ENCODE measurements at places on chromosomes 16 and 17.

DNA sequence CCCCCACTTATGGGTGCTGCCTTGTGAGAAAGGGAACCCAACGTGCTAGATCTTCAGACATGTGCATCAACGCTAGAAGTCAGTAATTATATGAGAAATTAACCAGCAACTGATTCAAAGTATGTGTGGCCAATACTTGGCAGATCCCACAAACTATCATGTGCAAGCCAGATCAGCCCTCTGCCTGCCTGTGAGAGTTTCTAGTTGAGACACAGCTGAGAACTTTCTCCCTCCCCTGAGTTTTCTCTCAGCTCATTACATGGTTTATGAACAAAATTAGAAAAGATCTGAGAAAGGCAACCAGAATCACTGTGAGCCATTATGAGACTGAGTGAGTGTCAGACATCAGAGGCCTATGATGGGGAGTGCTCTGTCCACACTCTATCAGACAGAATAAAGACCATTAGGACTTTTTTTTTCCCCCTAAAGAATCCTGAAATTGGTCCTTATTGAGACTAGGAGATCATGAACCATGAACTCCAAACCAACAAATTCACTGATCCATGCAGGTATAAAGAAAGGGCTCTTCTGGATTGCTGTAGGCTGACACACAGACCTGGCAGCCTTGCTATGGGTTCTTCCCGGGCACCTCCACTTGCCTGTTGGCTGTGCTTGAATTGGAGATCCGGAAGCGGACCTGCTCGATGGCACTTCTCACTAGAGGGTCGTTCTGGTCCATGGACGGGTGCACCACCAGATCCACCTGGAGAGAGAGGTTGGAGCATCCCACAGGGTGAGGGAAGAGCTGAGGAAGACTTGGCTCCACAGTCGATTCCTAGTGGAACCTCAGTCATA, 51.5 kb downstream of the GTF3C1 start:
- no peak for DNase-seq

- DNase-seq, result peak; percentile 29
These were observed 13.0 kb upstream of the ZFP3 start for GRCh38 chr17:5065227-5065744.

GRCh38 chr16:31532896-31533295, 5.2 kb downstream of the AHSP start:
- no peak for DNase-seq

DNA sequence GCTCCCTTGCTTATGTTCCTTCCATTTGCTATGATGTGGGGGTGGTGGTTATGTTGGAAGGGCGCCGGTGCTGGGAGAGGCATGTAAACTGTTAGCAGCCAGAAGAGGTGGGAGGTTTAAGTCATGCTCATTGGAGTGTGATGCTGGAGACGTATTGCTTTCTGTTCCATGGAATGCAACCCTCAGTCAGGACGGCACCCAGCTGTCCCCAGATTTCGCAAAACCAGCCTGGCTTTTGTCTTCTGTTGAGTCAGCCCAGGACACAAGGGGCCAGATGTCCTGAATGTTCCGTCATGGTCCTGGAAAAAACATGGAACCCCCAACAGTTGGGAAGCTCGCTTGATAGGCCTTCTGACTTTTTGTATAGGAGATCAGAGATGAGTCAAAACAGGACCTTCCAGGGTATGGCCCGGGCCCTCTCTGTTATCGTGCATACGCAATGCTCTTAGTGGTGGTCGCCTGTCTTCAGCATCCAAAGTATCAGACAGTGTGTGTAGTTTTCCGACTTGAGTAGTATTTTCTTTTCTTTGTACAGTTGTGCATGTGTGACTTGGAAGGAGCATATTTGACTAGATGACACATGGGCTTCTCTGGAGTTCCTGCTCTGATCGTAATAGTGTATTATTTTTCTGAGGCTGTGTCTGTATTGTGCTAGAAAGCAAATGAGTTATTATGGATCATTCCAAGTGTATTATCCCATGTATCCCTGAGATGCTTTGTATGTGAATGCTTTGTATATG, 201.9 kb downstream of the SNX29 start:
- peak; percentile 82 for DNase-seq

- peak; percentile 70 for DNase-seq
These were observed 20.0 kb downstream of the TUBG1 start for GRCh38 chr17:42629411-42630009.

DNA sequence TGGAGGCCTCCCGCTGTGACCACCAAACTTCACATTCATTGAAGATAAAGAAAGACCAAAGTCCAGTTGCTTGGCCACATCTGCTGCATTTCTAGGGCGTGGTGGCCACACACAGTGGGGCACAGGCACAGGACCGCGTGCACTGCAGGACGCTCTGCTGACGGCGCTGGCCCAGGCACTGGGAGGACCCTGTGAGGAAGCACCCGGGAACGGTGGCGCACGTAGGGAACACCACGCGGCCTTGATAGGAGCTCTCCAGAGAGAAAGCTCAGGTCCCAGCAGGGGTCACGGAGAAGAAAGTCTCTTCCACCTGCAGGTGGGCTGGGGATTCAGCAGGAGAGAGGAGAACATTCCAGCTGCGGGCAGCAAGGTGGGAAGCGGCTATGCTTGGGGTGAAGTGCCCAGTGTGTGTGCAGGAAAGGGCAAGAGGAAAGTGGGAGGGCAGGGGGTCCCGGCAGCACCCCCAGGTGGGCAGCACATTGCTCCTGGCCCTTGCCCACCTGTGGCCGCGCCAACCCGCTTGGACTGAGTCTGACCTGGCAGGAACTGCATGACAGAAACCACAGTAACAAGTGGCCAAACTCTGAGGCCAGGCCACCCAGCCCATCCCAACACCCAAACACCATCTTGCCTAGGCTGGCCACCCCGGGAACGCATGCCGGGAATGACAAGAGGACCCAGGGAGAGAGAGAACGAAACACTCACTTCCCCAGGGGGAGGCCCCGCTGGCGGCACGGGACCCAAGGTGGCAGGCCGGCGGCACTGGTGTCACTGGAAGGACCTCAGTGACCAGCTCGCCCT, 32.8 kb downstream of the TBC1D16 start:
- DNase-seq, result no peak

DNA sequence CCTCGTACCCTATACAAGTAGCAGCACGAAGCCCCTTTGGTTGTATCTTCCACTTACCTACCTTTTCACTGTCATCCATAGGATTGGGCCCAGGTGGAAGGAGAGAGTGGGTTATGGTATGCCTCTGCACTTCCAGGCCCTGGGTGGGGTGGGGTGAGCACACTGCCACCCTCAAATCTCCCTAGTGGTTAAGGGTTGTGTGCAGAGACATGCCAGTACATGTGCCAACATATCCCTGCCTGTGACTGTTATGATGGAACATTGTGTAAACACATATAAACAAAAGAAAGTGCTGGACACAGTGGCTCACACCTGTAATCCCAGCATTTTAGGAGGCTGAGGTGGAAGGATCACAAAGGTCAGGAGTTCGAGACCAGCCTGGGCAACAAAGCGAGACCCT, 11.1 kb downstream of the HROB start:
- DNase-seq, result no peak

GRCh38 chr17:82675476-82676245, 22.8 kb downstream of the RAB40B start:
- DNase-seq, result no peak

DNA sequence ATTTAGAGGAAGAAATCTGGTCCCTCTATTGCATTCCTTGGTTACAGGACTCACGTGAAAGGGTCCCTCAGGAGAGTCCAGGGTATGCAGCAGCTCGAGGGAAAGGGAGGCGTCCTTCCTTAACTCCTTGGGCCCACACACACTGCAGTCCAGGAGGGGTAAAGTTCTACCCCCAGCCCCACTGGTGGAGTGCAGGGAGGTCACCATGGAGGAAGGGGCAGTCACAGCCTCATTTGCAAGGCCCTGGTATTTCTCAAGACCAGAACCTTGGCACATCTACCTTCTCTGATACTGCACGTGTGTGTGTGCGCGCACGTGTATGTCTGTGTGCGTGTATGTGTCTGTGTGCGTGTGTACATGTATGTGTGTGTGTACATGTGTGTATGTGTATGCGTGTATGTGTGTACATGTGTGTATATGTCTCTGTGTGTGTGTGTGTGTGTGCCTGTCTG, 11.1 kb downstream of the HIC1 start:
- peak; percentile 14 for DNase-seq

GRCh38 chr17:49213399-49213798, 2.9 kb downstream of the ABI3 start:
- no peak for DNase-seq

GRCh38 chr16:31093132-31093703, 1.4 kb downstream of the VKORC1 start:
- DNase-seq, result no peak

- DNase-seq, result peak; percentile 43
These were observed 89.1 kb upstream of the NOL11 start for GRCh38 chr17:67628580-67629013.

DNA sequence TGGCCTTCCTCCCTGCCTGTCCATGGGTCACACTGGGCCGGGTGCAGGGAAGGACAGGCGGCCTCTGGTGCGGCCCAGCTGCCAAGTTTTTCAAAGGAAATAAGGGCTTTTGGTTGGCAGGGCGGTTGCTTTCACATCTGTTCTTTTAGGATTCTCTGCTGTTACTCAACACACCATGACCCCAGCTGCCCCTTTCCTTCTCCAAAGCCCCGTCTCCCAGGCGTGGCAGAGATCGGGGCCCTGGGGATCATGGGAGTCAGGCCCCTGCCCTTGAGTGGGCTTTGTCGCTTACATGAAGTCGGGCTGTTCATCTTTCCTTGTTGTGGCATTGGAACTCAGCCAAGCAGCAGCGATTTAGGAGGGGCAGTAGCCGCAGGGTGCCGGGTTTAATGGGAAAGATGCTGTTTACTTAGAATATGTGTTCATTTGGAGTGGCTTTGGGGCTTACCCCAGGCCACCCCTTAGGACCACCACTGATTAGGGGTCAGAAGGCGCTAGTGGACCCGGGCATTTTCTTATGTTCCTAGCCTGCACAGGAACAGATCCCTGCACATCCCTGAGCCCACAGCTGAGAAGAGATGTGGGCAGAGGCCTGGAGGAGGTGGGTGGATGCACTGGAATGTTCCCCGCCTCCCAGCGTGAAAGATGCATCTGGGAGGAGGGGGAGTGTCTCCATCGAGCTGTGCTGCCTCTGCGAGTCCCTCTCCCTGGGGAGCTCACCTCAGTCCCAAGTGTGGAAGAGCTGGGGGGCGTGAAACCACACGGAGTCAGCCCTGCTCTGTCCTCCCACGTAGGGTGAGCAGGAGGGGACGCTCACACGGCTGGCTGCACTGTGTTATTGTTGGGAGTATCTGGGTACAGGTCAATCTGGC, 6.8 kb upstream of the ADCY7 start:
- peak; percentile 35 for DNase-seq

DNA sequence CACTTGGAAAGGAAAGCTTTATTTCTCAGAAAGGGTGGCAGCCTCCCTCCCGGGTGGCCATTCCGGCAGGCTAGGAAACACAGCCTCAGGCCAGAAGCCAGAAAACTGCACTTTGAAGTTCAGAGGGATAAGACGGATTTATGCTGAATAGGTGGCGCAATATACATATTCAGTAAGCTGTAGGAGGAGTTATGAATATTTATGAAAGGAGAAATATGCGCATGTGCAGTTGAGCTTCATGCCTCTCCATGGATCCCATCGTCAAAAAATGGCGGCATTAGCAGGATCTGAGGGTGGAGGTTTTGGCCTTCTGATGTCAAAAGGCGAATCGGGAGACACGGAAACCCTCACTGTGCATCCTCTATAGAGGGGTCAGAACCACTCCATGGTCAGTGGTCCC, 82.3 kb downstream of the KATNIP start:
- no peak for DNase-seq

GRCh38 chr16:89256651-89257254, 39.2 kb downstream of the ZNF778 start:
- DNase-seq, result peak; percentile 29

GRCh38 chr17:74840989-74841666, 18.6 kb downstream of the GRIN2C start:
- DNase-seq, result peak; percentile 49

DNA sequence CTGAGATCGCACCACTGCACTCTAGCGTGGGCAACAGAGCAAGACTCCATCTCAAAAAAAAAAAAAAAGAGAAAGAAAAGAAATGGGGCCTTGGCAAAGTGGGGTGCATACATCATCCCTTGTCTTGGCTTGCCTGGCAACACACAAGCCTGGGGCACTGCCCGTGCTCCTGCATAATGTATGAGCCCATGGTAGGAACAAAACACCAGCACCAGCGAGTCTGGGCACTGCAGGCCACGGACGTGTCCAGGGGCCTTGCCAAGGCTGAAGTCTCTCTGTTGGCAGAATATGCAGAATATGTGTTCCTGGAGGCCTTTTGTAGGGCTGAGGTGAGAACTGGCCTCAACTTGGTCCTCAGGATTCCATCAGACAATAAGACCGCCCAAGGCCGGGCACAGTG, 15.7 kb upstream of the ALDOA start:
- DNase-seq, result no peak

DNA sequence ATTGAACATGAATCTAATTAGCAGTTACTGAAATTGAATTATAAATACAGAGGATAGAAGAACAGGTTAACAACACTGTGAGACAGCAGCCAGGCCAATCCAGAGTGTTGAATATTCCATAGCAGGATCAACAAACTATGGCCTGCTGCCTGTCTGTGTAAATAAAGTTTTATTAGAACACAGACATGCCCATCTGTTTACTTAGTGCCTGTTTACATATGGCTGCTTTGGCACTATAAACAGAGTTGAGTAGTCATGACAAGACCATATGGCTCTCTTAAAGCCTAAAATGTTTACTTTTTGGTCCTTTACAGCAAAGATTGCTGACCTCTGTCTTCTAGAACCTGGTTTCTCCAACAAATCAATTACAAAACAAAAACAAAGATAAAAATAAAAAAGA, 115.4 kb upstream of the CDC42EP4 start:
- DNase-seq, result no peak

- no peak for DNase-seq
These were observed 12.4 kb upstream of the KCNG4 start for GRCh38 chr16:84252184-84252583.

GRCh38 chr17:6084311-6085161, 14.4 kb downstream of the WSCD1 start:
- no peak for DNase-seq

DNA sequence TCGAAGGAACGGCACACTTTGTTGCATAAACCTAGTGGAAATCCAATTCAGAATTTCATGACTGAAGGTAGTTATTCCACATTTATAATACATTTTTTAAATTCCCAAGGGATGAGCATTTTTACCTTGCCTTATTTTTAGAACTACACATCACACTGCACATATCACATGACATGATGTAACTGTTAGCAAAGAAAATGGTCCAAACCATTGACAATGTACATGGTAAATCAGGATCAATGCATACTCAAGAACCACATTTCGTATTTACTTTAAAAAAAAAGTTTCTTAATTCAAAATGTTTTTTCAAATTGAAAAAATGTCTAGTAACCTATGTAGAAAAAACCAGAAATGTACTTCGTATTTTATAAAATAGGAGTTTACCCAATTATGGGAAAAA, 2.5 kb downstream of the KANSL1 start:
- DNase-seq, result no peak

Measured in fibroblast of pulmonary artery (primary cell).